D721Med (cell line): ENCODE measurements at places on chromosomes 3 and 15.
A peak's percentile ranks its signal among the peaks of the same experiment; 100 is the strongest.

DNA sequence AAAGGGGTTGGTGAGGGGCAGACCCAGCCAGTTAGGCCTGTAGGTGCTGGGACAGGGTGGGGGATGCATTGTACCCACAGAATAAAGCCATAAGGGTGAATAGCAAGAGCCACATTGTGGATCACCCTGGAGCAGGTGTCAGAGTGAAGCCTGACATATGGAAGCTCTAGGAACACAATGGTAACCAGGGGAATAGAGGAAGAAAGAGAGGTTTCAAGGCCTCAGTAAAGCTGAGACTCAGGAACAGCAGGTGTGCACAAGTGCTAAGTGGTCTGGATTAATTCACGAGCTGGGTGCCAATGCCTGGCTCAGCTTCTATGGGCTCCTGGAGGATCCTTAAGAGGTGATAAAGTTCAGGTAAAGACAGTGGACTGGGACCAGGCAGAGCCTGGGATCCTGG lies 323.7 kb upstream of the CTNNB1 start:
- DNase-seq = no peak

- DNase-seq = no peak
Observed at GRCh38 chr15:64010719-64011118, 35.6 kb downstream of the DAPK2 start.

- no peak for DNase-seq
Observed at GRCh38 chr15:40333922-40334492, 6.7 kb downstream of the CCDC9B start.

DNA sequence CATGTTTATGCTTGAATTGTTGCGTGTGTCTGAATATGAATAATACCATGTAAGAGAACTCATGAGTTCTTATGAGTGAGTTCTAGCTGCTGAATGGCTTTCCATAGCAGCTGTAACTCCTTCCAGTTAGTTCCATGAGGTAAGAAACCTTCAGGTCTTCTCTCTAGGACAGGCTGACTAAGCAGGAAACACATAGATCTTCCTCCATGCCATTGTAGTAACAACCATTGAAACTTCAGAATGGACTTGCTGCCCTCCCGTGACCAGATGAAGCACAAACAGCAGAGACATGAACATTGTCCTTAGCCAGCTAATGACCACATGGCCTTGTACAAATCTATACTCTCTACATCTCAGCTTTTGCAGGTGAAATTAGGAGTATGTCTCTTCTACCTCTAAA lies 200.0 kb downstream of the ZNF385D start:
- no peak for DNase-seq

DNA sequence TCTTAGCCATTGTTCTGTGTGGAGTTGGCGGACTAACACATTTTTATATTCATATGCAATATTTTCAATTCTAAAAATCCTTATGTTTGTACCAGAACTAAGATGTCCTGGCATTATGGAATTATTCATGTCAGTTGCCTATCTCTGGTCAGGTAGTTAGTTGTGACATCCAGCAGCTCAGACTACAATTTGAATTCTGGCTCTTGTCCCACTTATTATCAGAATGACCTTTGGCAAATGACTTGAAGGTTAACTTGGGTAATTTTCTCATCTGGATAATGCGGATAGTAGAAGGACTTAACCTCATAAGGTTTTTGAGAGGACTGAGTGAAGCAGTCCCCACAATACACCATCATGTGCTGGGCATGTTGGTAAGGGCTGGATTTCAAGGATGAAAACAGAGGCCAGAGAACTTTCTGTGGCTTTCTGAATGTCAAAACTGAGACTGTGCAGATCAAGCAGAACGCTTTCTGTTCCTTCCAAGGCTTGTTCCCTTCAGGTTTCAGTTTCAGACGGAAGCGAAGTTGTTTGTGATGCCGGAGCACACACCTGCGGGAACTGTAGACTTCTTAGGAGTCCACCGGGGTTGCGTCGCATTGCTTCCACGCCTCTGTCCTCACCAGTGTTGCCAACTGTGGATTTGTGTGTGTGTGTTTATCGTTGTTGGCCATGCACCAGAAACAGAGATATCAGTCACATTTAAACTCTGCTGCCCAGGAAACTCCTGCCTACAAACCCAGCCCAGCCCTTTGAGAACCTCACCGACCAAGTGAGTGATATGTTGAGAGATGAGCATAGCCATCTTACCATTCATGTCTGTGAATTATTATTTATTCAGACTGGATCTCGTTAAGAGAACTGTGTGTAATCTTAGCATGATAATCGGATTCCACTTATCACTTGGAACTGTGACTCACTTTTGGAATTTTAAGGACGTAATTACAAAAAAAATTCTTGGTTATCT lies 76.0 kb downstream of the PTPRG start:
- DNase-seq = no peak

DNA sequence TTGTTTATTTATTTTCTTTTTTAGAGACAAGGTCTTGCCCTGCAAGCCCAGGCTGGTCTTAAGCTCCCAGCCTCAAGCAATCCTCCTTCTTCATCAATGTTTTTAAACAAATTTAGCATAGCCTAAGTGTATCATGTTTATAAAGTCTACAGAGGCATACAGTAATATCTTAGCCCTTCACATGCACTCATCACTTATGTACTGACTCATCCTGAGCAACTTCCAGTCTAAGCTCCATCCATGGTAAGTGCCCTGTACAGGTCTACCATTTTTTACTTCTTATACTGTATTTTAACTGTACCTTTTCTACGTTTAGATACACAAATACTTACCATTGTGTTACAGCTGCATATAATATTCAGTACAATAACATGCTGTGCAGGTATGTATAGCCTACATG lies 860.0 kb downstream of the FHIT start:
- no peak for DNase-seq

DNA sequence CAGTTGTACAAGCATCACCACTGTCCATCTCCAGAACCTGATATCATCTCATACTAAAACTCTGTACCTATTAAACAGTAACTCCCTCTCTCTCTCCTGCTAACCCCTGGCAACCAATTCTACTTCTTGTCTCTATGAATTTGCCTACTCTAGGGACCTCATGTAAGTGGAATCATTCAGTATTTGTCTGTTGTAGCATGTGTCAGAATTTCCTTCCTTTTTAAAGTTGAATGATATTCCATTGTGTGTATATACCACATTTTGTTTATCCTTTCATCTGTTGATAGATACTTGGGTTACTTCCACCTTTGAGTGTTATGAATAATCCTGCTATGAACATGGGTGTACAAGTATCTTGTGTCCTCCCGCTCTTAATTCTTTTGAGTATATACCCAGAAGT lies 16.6 kb downstream of the ZNF592 start:
- no peak for DNase-seq

GRCh38 chr3:118495206-118495605 lies 539.4 kb downstream of the IGSF11 start:
- DNase-seq = no peak

GRCh38 chr3:4752201-4753072 lies 226.8 kb upstream of the BHLHE40 start:
- peak; percentile 88 for DNase-seq

GRCh38 chr3:62180514-62180913 lies 192.8 kb downstream of the FEZF2 start:
- no peak for DNase-seq

GRCh38 chr15:31277335-31278060 lies 49.1 kb upstream of the KLF13 start:
- no peak for DNase-seq

- no peak for DNase-seq
Observed at GRCh38 chr15:65066001-65066634, 1.7 kb downstream of the RASL12 start.

DNA sequence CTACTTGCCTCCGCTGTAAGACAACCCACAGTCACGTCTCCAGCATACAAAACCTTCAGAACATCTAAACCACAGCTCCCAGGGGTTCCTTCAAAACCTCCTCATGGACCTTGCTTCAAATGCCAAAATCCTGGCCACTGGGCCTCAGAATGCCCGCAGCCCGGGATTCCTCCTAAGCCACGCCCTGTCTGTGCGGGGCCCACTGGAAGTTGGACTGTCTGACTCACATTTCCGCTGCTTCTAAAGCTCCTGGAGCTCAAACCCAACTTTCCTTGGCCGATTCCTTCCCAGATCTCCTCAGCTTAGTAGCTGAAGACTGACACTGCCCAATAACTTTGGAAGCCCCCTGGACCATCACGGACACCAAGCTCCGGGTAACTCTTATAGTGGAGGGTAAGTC lies 17.9 kb upstream of the OR5H6 start:
- DNase-seq = no peak

DNA sequence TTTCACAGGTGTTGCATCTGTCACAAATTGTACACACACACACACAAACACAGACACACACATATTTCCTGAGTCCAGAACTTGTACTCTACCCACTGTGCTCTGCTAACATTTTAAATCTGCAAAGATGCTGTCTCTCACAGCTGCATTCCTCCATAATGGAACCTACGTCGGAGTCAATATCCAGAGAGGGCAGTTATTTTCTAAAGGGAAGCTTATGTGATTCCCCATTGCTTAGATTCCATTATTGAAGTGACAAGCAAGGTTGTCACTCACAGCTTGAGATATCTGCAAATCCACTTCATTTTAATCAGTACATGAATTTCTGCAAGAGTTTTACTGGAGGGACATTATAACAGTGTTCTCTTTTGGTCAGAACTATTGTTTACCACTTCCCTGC lies 992.4 kb downstream of the NSUN3 start:
- DNase-seq = no peak

- DNase-seq = no peak
Observed at GRCh38 chr3:162302983-162303624, 806.5 kb downstream of the OTOL1 start.

DNA sequence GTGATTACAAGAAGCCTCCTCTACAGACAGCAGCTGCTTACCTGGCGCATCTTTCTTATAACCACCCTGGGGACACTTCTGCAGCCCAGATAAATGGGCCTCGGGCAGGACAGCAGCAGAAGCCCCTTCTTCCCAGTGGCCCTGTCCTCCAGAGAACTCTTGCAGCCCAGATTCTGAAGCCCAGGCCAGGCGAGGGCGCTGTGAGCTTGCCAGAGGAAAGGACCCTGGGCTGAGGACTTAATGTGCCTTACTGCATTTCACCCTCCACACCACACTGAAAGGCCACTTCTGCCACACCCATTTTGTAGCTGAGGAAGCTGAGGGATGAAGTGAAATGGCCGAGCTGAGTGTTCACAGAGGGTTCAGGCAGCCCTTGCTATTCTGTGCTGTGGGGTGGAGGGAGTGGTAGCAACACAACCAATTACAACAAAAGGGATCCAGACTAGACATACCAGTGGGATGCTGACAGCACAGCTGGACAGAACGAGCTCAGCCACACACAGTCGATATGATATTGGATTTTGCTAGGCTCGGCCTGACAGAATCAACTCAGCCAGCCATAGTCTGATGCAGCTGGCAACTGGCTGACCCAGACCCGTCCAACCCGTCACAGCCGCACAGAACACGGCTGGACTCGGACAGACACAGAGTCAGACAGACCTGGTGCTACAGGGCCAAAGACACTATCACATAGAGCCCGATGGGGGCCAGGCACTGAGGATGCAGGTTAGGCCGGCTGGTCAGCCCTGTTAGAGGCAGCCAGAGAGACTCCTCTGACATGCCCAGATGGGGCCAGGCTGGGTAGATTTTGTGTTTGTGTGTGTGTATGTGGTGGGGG lies 7.3 kb downstream of the ACOX2 start:
- peak; percentile 66 for DNase-seq

GRCh38 chr3:16423298-16423697 lies 90.2 kb downstream of the RFTN1 start:
- DNase-seq = no peak

- no peak for DNase-seq
Observed at GRCh38 chr3:330494-331115, 134.0 kb downstream of the CHL1 start.

DNA sequence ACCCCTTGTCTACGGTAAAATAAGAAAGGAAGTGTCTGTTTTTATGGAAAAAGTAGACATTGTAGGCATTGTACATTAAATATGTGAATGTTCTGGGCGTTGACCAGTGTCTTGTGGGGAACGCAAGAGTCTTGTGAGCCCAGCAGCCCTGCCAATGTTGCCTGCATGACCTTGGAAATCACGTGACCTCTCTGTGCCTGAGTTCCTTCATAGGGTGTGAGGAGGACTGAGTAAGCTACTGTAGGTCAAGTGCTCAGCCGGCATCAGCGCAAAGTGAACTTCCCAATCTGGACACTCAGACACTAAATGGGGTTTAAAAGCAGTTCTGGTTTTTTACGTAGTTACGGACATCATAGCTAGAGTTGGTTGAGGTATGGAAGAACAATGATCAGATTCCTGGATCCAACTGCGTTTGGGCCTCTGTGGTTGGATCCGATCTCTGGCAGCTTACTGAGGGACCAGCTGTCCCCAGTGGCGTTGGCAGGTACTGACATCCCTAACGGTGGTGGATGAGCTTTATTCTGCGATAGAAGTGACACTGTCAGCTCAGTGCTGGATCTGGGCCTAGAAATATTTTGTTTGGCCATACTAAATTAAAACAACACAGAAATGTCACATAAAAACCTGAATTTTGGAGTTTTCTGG lies 63.8 kb downstream of the SPSB4 start:
- DNase-seq = no peak

DNA sequence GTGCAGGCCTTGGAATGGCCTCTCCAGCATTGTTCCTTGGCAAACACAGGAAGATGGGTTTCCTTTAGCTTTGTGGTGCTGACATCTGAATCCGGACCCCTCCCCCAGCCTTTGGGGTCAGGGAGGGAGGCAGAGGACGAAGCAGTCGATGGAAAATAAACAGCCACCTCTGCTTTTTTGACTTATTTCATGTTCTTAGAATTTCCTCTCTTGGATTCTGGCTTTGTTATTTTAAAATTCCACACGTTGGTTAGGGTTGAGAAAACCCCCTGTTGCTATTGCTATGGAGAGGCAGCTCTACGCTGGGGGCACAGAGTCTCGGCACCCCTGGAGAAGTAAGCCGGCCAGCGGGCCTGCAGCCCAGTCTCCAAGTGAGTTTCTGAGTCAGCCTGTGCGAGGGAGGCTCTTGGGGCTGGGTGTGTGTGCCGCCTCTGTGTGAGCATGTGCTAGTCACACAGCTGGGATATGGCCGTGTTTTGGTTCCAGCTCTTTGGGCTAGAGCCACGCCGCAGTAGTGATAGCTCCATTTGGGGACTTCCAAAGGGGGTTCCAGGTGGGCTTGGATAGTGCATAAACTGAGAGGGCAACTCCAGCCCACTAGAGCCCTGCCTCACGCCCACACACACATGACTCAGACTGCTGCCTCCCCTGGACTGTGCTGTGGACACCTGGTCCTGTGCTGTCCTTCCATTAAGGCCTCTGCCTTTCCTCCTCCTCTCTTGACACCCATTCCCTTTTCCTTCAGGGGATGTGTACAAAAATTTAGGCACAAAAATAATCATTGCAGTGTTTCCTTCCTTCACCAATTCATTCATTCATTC lies 58.8 kb downstream of the AMOTL2 start:
- no peak for DNase-seq
